ENCODE measurements at places on chromosomes 16 and 17. TPM values are rescaled to one million over a fixed set of nuclear protein-coding genes. Genes with fewer than 3 reads are reported as not detected.
A peak's percentile ranks its signal among the peaks of the same experiment; 100 is the strongest.

The CDRT15 gene
- 0.60 TPM for polyA plus RNA-seq

The NGFR gene
- 42.4 TPM for polyA plus RNA-seq

The SHBG gene
- polyA plus RNA-seq: 0.21 TPM

The SEC14L5 gene
- polyA plus RNA-seq: 1.1 TPM

The HOXB5 gene
- 0.60 TPM for polyA plus RNA-seq

DNA sequence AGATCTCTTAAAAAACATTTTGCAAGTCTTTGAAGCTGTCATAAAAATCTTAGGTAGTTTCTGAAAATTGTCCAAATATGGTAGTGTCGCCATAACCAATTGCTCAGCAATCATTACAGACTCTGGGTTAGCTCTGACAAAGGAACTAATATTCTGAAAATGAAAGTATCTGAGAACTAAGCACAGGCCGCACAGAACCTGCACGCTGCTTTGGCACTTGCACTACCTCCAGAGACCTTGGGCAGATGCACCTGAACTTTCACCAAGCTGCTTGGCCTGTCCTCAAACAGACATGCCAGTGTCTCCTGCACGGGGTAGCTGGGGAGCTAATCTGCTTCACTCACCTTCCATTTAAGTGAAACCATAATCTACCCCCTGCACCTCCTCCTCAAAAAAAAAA lies 317.0 kb downstream of the MAF start:
- no peak for DNase-seq

GRCh38 chr17:2749784-2750181 lies 331 bp upstream of the CCDC92B start:
- DNase-seq: peak; percentile 85

DNA sequence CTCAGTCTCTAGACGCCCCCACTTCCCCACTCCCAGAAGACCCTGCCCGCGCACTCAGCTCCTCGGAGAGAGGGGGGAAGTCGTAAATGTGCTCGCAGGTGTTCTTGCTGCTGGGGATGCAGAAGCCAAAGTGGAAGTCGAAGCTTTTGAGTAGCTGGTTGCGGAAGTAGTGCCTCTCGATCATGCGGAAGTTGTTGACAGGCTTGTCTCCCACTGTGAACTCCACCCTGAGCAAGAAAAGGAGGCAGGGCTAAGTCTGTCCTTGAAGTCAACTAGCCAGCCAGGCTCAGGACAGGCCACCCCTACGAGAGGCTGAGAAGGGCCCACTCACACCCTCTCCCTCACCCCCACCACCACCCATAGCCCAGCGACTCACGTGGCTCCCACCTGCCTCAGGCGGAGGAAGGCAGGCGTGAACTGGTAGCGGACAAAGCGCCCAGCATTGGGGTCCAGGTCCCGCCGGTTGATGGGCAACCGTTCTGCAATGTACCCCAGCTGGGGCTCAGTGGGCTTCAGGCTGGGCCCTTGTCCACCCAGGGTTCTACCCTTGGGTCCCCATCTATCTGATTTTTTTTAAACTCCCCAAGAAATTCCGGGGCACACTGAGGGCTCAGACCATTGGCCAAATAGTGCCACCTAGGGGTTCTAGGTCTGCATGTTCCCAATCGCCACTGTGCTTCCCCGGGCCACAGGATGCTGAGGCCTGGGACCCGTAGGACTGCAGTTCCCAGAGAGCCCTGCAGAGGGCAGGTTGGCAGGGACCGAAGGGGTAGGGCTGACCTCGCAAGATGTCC lies 4.6 kb downstream of the UNC119 start:
- DNase-seq: peak; percentile 61

GRCh38 chr17:65633988-65634387 lies 72.5 kb upstream of the AXIN2 start:
- DNase-seq: no peak

GRCh38 chr17:81312624-81313325 lies 17.7 kb upstream of the SLC38A10 start:
- DNase-seq: no peak

GRCh38 chr17:16438173-16438556 lies 22.8 kb downstream of the TRPV2 start:
- no peak for DNase-seq

DNA sequence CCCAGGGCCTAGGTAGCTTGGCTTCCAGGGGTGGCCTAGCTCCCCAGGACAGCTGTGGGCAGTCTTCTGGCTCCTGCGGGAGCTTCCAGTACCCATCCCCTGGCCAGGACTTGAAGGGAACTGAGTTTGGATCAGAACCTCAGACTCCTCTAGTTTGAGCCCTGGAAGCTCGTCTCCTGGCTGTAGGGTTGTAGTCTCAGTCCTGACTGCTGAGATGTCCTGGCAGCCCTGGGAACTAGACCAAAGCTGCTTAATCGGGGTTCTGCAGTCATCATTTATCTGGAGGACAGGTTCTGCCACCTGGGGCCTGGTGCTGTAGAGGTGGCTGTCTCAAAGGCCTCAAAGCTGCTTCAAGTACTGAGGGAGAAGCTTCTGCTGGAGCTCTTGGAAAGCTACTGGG lies 163.7 kb downstream of the WSCD1 start:
- DNase-seq: no peak

- DNase-seq: no peak
These were observed 856 bp upstream of the GLP2R start for GRCh38 chr17:9824797-9825338.

GRCh38 chr17:7561589-7562207 lies at the start of gene SENP3:
Gene SENP3, plus strand, starts transcription at chr17:7561919. Its CDS starts 1,158 bp downstream, at chr17:7563077.
- DNase-seq: peak; percentile 94
